Activated CD4-positive, alpha-beta T cell treated with anti-CD3 and anti-CD28 coated beads for 24 hours (primary cell): ENCODE measurements at places on chromosomes 16 and 17.

DNA sequence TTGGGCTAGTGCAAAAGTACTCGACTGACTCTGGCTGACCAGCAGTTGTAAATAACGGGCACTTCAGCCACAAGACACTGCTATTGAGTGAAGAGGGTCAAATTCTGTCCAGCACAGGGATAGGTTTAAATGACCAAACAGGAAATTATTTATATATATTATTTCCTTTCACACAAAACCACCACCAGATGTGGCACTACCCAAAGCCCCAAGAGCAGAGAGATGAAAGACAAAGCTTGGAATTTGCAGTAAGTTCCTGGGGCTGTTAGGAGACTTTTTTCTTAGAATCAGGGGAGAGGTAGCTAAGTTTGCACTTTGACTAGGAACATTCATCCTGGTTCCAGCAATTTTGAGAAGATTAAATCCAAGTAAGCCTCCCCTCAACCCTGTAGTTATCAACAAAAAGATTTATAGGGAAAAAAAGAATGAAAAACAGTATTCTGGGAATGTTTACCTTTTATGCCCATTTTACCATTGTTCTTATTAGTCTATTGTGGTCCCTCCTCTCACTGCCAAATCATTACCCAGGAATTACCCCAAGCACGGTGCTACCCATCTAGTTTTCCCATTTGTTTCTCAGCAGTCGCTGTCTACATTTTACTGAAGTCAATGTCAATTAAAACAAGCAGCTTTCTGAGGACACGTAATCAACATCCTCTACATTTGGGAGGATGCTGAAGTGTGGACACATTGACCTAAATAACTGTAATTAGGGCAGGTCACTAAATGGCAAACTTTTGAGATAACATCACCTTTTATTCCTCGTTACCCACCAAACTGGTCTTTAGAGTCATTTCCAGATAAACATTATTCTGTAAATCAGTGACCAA lies 43.5 kb downstream of the GRB7 start:
- no peak for DNase-seq

DNA sequence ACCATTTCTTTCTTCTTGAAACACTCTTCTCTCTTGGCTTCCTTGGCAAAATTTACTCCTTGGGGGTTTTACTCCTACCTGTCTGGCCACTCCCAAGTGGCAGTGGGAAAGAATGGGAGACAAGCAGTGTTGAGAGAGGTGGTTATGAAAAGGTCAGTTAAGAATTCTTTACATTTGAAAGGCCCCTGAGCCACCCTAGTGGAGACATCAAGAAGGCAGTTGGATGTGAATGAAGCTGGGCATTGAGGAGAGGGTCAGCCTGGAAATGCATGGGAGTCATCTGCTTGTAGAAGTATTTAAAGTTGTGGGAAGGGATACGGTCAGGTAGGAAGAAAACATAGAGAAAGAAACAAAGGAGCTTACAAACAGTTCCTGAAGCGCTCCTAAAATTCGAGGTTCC lies 42.3 kb upstream of the CCNF start:
- no peak for DNase-seq

- DNase-seq = no peak
Measured at GRCh38 chr17:35890774-35891155, 10.6 kb upstream of the CCL5 start.

GRCh38 chr17:4195306-4195705 lies 52.3 kb downstream of the CYB5D2 start:
- no peak for DNase-seq

GRCh38 chr17:4938688-4939545 lies 929 bp downstream of the SLC25A11 start:
- no peak for DNase-seq

DNA sequence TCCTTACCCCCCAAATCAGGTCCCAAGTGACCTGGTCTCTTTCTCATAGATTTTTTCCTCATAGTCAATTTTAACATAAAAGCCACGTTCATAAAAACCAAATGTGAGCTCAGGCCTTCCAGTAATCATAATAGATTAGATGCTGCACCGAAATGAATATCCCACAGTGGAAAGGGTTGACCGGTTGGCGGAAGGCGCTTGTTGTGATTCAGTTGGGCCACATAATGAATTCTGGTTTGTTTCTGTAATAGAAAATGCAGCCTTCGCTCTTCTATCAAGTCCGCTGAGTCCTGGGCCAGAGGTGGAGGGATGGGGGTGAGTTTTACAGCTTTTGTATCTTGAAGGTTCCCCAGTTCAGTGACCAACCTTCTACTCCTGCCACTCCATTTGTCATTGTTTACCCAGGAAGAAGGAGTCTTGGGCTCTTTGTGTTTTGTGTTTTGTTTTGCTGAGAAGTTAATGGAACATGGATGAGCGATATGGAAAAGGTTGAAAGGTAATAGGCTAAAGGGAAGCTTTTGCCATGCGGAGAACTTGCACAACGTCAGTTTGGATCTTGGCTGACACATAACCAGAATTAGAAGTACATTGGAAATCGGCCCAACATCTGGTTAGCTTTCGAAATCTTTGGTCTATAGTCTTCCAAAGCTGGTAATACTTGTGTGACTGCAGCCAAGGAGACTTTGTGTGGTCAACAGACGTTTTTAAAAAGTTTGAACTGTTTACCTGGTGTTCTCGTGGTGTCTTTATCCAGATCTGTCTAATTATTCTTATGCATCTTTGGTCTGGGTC lies 89.5 kb downstream of the CLEC16A start:
- no peak for DNase-seq

- no peak for DNase-seq
Measured at GRCh38 chr17:37463039-37463438, 26.7 kb upstream of the DUSP14 start.

- DNase-seq = no peak
Measured at GRCh38 chr17:2067048-2067561, 12.2 kb downstream of the HIC1 start.

GRCh38 chr16:8943966-8944759 lies 19.5 kb downstream of the USP7 start:
- DNase-seq = no peak

GRCh38 chr17:66704858-66705520 lies 129.9 kb upstream of the CACNG5 start:
- no peak for DNase-seq

GRCh38 chr17:19372011-19372370 lies 6.3 kb upstream of the MAPK7 start:
- no peak for DNase-seq

GRCh38 chr17:39772987-39773934 lies 35.5 kb downstream of the GRB7 start:
- no peak for DNase-seq

GRCh38 chr16:87696726-87697125 lies 69.1 kb downstream of the KLHDC4 start:
- DNase-seq = no peak
